HS-5 (cell line): ENCODE measurements at places on chromosomes 12 and 14.

- peak; percentile 63 for DNase-seq
These were observed 78.5 kb downstream of the TPH2 start for GRCh38 chr12:72017054-72017651.

DNA sequence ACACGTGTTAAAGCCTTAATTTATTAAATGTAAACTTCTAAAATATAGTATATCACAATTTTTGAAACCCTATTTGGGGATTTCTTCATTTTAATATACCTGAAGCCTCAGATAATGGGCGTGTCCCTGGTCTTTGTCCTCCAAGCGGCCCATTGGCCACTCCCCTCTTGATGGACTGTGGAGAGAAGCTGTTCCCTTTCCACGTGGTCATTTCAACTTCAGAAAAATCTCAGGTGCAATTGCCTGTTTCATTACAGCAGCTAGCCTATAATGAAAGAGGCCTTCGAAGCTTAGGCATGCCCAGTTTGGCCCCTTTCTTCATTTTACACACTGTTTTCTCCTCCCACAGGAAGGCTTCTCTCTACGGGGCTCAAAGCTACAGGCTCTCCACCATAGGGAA is 131.4 kb upstream of the ARHGAP5 start:
- DNase-seq: no peak

DNA sequence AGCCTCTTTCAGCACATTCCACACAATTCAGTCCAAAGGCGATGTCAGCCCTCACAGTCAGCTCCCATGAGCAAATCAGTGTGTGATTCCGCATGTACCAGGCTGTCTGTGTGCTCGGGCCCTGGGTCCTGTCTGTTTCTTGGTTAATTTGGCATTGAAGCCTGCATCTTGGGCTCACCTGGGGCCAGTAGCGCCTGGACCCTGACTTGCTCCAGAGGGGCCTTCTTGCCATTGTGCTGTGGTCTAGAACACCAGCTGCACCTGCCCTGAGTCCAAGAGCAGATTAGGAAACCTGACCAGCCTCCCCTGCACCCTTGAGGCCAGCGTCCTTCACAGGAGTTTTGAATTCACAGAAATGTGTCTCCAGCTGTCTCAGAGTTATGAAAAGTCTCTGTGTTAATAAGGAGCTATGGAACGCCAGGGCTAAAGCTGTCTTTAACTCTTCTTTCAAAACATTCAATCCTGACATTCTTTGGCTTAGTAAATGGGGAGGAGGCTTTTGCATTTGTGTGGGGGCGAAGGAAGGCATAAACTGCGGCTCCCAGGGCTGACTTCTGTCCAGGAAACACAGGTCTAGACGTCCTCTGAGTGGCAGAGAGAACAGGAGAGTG is 102.2 kb downstream of the ARF6 start:
- DNase-seq: no peak

GRCh38 chr14:82045339-82045738 is 511.7 kb upstream of the SEL1L start:
- no peak for DNase-seq

DNA sequence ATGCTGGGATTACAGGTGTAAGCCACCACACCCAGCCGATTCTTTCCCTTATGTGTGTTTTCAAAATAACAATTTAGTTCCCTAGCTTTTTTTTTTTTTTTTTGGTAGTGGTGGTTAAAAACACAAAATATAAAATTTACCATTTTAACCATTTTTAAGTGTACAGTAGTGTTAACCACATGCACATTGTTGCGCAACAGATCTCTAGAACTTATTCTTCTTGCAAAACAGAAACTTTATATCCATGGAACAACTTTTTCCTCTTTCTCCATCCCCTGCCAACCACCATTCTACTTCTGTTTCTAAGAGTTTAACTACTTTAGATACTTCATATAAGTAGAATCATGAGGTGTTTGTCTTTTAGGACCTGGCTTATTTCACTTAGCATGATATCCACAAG is 1.1 kb upstream of the NDUFA12 start:
- DNase-seq: no peak

DNA sequence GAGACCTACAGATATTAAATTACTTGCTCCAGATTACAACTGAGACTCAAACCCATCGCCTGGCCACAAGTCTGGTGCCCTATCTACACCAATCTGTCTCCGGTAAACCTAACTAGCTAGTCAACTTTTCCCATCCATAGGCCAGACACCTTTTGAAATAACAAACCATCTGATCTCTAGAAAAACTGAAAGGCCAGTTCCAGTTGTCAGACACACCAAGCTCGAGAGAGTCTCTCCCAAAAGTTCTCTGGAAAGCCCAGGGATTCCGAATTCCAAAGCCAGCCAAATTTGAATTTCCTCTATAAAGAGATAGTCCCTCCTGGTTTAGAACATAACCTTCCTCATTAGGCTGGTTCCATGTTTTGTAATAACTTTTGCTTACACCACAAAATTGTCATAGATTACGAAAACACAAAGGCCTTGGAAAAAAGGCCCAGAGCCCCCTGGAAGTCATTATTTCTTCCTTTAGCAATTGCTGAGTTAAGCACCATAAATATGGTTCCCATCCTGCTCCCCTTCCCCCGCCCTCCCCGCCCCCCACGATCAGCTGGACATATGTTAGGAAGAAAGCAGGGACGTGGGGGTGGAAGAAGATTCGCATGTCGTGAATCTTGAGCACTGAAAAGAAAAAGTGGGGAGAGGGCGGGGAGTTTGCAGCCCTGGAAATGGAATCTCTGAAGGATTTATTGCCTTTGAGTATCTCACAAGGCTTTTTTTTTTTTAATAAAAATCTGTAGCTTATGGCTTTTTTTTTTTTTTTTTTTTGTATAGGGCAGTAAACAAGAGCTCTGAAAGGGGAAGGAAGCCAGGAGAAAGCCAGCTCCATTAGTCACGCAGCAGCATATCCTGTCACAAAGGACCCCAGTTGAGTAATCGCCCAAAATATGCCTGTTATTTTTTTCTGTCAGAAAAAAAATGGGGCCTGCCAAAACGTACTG is 110.4 kb downstream of the ZFP36L1 start:
- peak; percentile 92 for DNase-seq

- DNase-seq: no peak
These were observed 17.7 kb downstream of the DCAF4 start for GRCh38 chr14:72943876-72944430.

GRCh38 chr12:127024791-127025190 is 1242.2 kb upstream of the TMEM132C start:
- no peak for DNase-seq
